ENCODE measurements at places on chromosomes 11 and 22. TPM values are rescaled to one million over a fixed set of nuclear protein-coding genes. Genes with fewer than 3 reads are reported as not detected.

DNA sequence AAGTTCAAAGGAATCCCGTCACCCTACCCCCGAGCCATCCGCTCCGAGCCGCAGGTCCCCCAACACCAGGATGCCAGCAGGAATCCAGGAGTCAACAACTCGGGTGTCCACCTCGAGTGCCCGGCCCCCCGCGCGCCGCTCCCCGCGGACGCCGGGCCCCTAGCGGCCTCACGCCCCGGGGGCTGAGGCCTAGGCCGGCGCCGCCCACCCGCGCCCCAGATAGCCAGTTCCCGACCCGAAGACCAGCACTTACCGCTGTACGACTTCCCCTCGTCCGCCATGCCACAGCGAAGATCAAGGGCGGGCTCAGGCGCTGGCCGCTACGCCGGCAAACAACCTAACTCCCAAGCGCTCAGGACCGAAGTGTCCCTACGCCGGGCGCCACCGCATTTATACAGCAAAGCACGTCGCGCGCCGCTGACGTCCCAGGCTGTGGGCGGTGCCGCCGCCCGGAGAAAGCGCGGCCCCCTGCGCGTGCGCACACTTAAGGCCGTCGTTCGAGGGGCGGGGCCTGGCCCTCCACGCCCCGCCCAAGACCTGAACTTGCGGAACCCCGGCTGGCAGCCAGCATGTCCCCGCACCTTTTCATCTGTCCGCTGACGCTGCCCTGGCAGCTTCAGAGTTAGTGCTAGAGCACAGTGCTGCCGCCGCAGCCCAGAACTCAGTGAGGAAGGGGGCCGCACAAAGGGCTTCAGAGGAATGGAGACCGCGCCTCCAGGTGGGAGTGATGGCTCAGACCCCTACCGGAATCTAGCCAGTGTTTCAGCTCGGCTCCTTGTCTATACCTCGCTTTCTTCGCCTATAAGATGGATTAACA is at the start of gene NXF1:
NXF1 (minus strand) TSS at position 365 of the 817 bp plus-strand sequence; CDS start at position 281, 84 bp downstream.
- H3K4me1 ChIP-seq, result peaks cover 45% of the 10 kb centered on the region
- peak; percentile 96 for DNase-seq
- H3K4me3 ChIP-seq, result peak within 1 kb of the TSS; percentile 95
- peak within 1 kb of the TSS; percentile 94 for H3K27ac ChIP-seq
- peaks cover 21% of the 10 kb centered on the region for H3K36me3 ChIP-seq

DNA sequence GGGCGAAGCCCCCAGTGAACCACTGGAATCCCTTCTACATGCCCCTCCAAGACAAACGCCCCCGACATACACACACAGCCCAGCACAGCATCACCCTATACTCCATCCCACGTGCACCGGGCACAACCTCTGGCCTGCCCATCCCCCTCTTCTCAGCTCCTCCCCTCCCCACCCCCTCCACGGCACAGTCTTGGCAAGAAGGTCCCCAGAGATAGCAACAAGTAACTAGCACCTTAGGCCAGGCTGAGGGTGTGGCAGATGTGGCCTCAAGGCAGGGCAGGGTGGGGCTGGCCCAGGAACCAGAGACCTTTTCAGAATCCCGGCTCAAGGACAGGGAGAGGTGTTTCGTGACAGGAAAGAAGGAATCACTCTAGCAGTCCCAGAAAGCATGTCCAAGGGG is 54.3 kb downstream of the CYTH4 start:
- H3K27ac ChIP-seq, result no peak overlapping the region
- H3K4me1 ChIP-seq, result peaks cover 4% of the 10 kb centered on the region
- peaks cover 35% of the 10 kb centered on the region for H3K27me3 ChIP-seq
- no peaks in the 10 kb centered on the region for H3K36me3 ChIP-seq
- H3K4me3 ChIP-seq, result no peak overlapping the region
- DNase-seq, result no peak

The NAALADL1 gene
- total RNA-seq, result 14.2 TPM

DNA sequence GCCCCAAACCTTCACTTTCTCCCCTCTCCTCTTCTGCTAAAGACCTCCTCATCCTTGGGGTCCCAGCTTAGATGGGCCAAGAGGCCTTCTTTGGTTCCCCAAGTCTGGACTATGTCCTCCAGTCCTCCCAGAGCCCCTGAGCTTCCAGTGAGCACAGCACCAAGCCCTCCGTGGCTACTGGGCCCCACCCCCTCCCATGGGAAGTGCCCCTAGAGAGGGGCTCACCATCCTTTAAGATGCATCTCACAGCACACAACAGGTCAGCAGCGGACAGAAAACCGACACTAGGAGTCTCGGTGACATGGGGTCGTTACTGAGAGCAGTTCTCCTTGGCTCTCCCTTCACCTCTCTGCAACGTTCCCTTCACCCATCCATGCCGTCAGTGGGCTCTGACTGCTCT is 2.7 kb downstream of the LRRC32 start:
- H3K27ac ChIP-seq, result no peak overlapping the region
- DNase-seq, result no peak
- H3K27me3 ChIP-seq, result peaks cover 18% of the 10 kb centered on the region
- H3K36me3 ChIP-seq, result no peaks in the 10 kb centered on the region
- peaks cover 24% of the 10 kb centered on the region for H3K4me1 ChIP-seq
- no peak overlapping the region for H3K4me3 ChIP-seq

GRCh38 chr11:23404225-23405160 is 544.2 kb upstream of the CCDC179 start:
- no peaks in the 10 kb centered on the region for H3K4me1 ChIP-seq
- H3K27me3 ChIP-seq, result no peaks in the 10 kb centered on the region
- H3K36me3 ChIP-seq, result peaks cover 6% of the 10 kb centered on the region
- H3K27ac ChIP-seq, result no peak overlapping the region
- no peak overlapping the region for H3K4me3 ChIP-seq
- no peak for DNase-seq

- H3K27ac ChIP-seq, result no peak overlapping the region
- H3K36me3 ChIP-seq, result no peaks in the 10 kb centered on the region
- H3K27me3 ChIP-seq, result no peaks in the 10 kb centered on the region
Observed at GRCh38 chr11:486189-486588, 20.9 kb downstream of the RNH1 start.

The CCDC87 gene
- total RNA-seq, result not detected

- H3K4me3 ChIP-seq, result no peak overlapping the region
- no peak overlapping the region for H3K27ac ChIP-seq
- no peaks in the 10 kb centered on the region for H3K36me3 ChIP-seq
- H3K27me3 ChIP-seq, result peaks cover 42% of the 10 kb centered on the region
Observed at GRCh38 chr11:111531687-111532364, 8.7 kb upstream of the LAYN start.

GRCh38 chr11:112773264-112773663 is 188.0 kb upstream of the NCAM1 start:
- no peak for DNase-seq
- peaks cover 34% of the 10 kb centered on the region for H3K27me3 ChIP-seq
- H3K4me3 ChIP-seq, result no peak overlapping the region
- peaks cover 6% of the 10 kb centered on the region for H3K4me1 ChIP-seq
- H3K27ac ChIP-seq, result no peak overlapping the region
- no peaks in the 10 kb centered on the region for H3K36me3 ChIP-seq

The MS4A3 gene
- total RNA-seq, result not detected

- peaks cover 6% of the 10 kb centered on the region for H3K27me3 ChIP-seq
- no peak overlapping the region for H3K4me3 ChIP-seq
- H3K4me1 ChIP-seq, result peaks cover 9% of the 10 kb centered on the region
- no peak overlapping the region for H3K27ac ChIP-seq
- no peak for DNase-seq
Observed at GRCh38 chr11:134425413-134425812, 13.4 kb upstream of the B3GAT1 start.

DNA sequence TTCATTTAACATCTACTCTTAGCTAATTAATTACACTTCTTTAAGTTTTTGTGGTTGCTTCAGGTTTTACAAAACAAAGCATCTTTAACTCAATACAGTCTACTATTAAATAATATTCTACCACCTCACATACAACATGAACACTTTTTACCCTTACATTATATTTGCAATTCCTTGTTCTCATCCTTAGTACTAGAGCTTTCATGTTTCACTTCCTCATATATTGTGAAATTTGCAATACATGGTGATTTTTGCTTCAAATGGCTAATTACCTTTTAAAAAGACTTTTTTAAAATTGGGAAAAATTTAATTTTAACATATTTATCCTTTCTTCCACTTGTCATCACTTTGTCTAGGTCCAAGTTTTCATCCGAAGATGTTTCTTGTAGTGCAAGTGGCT is 37.5 kb downstream of the RSF1 start:
- DNase-seq, result no peak
- no peaks in the 10 kb centered on the region for H3K36me3 ChIP-seq
- H3K4me3 ChIP-seq, result no peak overlapping the region

The DDTL gene
- total RNA-seq, result not detected

DNA sequence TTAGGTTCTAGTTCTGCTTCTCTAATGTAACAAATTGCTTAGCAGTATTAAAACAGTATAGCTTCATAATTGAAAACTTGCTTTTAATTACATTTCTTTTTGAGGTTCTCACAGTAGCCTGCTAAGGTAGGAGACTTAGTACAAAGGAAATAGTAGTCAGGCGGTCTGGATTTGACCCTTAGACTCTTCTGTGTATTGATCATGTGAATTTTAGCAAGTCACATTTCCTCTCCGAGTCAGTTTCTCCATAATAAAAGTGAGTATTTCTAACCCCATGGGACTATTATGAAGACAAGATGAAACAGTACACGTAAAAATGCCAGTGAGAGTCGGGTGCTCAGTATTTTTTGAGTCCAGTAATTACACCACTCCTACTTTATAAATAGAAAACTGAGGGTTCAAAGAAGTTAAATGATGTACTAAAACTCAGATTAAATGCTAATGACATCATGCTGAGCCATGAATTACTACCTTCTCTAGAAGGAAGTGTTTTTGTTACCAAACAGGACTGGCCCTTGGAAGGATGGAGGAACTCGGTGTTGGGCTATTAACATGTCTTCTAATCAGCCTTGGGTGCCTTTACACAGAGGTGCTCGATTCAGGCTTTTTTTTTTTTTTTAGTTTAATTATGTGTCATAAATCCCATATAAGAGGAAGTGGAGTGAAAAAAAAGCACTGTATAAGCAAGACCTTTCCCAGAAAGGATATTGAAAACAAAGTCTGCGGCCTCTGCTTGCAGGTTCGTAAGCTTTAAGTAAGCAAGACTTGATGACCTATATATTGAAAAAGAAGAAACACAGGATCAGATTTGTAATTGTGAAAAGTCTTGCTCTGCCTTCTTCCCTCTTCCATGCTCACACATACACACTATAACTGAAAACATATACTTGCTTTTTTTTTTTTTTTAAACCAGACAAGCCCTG is 109.0 kb downstream of the EMSY start:
- H3K4me3 ChIP-seq, result no peak overlapping the region
- no peak overlapping the region for H3K27ac ChIP-seq
- no peak for DNase-seq
- peaks cover 4% of the 10 kb centered on the region for H3K27me3 ChIP-seq

- no peak overlapping the region for H3K4me3 ChIP-seq
- no peaks in the 10 kb centered on the region for H3K4me1 ChIP-seq
- no peaks in the 10 kb centered on the region for H3K27me3 ChIP-seq
- H3K27ac ChIP-seq, result no peak overlapping the region
Observed at GRCh38 chr11:28981381-28981780, 873.2 kb downstream of the METTL15 start.

The GRM5 gene
- not detected for total RNA-seq

The HORMAD2 gene
- total RNA-seq, result not detected

The RTN4RL2 gene
- total RNA-seq, result not detected

GRCh38 chr11:35639591-35640179 is 21.4 kb downstream of the FJX1 start:
- no peak overlapping the region for H3K4me3 ChIP-seq
- no peak overlapping the region for H3K27ac ChIP-seq
- no peaks in the 10 kb centered on the region for H3K4me1 ChIP-seq
- peaks cover 27% of the 10 kb centered on the region for H3K27me3 ChIP-seq

- DNase-seq, result no peak
- no peaks in the 10 kb centered on the region for H3K4me1 ChIP-seq
- no peak overlapping the region for H3K27ac ChIP-seq
- no peak overlapping the region for H3K4me3 ChIP-seq
- H3K36me3 ChIP-seq, result no peaks in the 10 kb centered on the region
Observed at GRCh38 chr11:44624761-44625221, 59.3 kb downstream of the CD82 start.

DNA sequence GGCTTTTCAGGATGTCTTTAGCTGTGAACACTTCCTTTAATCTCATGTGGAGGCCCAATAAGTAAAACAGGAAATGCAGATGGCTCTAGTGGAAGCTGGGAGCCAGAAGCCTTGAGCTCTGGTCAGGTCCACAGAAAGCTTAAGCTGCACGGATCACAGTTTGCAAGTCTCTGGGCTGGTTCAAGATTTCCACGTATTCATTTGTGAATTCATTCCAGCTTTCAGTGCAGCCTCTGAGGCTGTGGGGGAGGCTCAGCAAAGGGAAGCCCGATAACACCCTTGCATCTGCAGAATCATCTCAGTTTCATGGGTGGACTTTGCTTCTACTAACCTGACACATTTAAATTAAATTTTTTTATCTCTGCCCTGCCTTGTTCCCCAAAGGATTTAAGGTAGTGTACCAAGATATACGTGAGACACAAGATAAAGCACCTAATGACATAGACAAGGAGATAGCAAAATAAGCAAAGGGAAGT is 65.6 kb downstream of the ISX start:
- no peak overlapping the region for H3K4me3 ChIP-seq
- H3K27ac ChIP-seq, result no peak overlapping the region
- H3K27me3 ChIP-seq, result peaks cover 32% of the 10 kb centered on the region
- H3K4me1 ChIP-seq, result no peaks in the 10 kb centered on the region

The KRTAP5-6 gene
- not detected for total RNA-seq

- no peak overlapping the region for H3K4me3 ChIP-seq
- no peak overlapping the region for H3K27ac ChIP-seq
- H3K4me1 ChIP-seq, result peaks cover 5% of the 10 kb centered on the region
Observed at GRCh38 chr22:29037340-29037932, 24.2 kb downstream of the C22orf31 start.

The SCGB1C1 gene
- not detected for total RNA-seq

The ASCL2 gene
- total RNA-seq, result 2.5 TPM

The EIF3F gene
- 186 TPM for total RNA-seq

DNA sequence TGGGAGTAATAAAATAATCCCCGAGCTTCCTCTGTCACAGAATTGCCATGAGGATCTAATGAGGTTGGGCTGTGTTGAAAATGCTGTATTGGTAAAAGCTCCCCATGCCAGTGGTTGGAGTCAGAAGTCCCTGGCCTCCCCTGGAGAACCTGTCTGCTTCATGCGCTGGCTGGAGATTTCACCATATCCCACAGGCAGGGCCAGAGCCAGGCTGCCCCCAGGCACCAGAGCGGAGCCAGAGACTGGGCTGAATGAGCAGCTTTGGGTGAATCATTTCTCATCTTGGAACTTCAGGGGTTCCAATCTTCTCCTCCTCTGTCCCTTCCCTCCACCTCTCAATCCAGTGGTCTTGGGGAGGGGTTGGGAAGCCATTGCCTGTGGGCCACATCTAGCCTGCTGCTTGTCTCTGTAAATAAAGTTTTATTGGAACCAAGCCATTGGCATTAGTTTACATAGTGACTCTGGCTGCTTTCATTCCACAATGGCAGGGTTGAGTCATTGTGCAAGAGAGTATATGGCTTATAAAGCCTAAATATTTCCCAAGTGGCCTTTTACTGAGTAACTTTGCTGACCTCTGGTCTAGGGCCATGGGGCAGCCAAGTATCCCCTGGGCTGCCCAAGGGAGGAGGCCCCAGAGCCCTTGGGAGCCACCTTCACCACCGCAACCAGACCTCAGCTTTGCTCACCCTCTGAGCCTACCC is 35.2 kb downstream of the LRRC10B start:
- no peaks in the 10 kb centered on the region for H3K4me1 ChIP-seq
- H3K27me3 ChIP-seq, result peaks cover 29% of the 10 kb centered on the region
- DNase-seq, result no peak
- H3K27ac ChIP-seq, result no peak overlapping the region

The ZMAT5 gene
- 34.4 TPM for total RNA-seq
